NCI-H345 (cell line): ENCODE measurements at places on chromosomes 11 and 22.
A peak's percentile ranks its signal among the peaks of the same experiment; 100 is the strongest.

DNA sequence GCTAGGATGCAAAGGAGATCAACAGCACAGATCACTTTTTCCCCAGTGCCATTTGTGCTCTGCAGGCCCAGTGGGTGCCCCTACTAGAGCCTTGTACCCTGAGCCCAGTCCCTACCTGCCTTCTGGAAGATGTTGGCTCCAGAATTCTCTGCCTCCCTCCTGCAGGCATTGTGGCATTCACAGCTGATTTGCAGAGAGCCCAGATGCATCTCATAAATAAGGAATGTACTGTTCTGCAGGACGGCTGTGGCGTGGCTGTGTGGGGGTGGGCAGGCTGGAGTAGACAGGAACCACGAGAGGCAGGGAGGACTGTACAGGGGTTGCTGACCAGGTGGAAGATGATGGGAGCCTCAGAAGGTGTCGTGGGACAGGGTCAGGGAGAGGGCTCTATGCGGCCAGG lies 11.2 kb upstream of the MIAT start:
- peak; percentile 24 for DNase-seq

DNA sequence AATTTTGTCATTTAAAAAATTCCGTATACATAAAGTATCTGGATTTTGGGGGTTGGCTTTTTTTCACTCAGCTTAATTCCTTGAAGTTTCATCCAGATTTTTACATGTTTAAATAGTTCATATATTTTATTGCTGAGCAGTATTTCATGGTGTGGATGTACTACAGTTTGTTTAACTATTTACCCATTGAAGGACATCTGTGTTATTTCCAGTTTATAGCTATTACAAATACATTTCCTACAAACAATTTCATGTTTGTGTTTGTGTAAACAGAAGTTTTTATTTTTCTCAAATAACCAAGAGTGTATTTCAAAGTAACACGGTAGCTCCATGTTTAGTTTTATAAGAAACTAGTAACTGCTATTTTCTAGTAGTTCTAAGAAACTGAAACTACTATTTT lies 299.7 kb upstream of the ANO3 start:
- no peak for DNase-seq

DNA sequence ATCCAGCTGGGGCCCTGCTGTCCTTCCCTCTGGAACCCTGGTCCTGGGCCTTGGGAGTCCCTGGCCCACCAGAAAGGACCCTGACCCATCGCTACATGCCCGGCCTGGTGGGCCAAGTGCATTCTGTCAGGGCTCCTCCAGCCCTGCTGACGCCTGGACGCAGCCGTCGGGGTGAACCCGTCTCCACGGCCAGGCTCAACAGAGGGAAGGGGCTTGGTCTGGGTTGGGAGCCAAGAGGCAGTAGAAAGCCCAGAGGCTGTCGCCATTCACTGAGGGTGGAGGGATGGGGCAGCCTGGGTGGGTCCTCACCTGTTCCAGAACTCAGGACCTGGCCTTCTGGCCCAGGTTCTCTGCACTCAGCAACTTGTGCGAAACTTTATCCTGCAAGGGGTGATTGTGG lies 39.0 kb downstream of the TOLLIP start:
- no peak for DNase-seq

- DNase-seq = no peak
These were observed 8.5 kb downstream of the P2RY6 start for GRCh38 chr11:73280626-73281025.

DNA sequence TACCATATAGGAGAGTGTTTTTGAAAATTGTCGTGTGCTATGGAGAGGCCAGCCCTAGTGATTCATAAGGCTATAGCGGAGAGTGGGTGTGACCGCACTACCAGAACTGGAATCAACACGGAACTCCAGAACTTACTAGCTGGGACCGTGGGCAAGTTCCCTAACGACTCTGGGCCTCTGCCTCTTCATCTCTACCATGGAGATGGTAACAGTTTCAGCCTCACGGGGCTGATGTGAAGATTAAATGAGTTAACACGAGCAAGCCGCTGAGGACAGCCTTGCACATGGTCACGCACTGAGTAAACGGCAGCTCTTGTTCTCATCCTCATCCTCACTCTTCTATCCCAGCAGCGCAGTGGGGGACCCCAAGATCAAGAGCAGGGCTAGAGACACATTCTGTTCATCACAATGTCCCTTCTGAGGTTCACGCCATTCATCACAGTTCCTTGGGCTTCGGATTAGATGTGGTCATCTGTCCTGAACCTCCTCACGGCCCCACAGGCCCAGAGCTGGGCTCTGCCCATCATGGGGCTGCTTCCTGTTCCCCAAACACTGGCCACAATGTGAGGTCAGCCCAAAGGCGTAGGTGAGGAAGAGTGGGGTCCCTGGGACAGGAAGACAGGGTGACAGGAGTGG lies 47.2 kb upstream of the CD5 start:
- DNase-seq = no peak

GRCh38 chr11:35525501-35526175 lies at the start of gene PAMR1:
PAMR1 (minus strand) TSS chr11:35525616; CDS start chr11:35525585, 31 bp downstream.
- DNase-seq = no peak

DNA sequence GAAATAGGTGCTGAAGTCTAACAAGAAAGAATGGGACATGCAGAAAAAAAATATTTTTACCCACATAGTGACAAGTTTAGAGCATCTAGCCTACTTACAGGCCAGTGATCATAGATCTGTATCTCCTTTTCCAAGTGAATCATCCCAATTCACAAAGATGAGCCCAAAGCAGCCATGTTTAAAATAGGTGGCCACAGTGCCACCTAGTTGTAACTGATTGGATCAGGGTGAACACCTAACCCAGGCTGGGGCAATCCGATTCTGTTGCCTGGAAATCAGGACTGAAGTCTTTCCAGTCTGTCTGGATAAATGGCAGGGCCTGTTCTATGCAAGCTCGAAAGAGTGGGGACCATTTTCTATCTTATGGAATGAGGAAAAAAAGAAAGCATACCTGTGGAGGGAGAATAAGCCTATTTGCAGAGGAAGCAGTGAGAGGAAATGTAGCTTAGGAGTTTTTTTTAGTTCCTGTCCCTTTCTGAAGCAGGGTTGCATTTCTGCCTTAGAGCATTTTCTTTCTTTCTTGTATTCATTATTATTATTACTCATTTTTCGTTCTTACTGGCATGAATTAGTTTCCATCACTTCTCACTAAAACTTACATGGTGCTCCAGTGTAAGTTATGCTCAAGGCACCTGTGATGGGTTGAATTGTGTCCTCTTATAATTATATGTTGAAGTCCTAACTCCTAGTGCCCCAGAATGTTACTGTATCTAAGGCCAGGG lies 113.2 kb upstream of the RAG2 start:
- DNase-seq = no peak

- no peak for DNase-seq
These were observed 754.4 kb upstream of the RAG2 start for GRCh38 chr11:37352485-37352884.

DNA sequence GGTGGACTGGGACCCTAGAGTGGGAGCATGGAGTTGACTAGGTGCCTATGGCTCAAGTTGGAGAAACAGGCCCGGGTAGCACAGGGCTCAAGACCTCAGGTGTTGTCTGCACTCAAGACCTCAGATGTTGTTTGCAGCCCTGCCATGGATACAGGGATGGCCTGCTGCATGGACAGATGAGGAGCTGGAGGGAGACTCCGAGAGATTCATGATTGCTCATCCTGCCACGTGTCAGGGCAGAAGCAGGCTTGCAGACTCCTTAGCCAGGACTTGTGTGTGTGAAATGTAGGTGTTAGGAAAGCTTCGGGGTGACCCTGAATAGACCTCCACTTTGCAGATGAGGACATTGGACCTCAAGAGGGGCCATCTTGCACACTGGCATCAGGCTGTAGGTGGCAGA lies 921 bp downstream of the CCDC116 start:
- DNase-seq = no peak

DNA sequence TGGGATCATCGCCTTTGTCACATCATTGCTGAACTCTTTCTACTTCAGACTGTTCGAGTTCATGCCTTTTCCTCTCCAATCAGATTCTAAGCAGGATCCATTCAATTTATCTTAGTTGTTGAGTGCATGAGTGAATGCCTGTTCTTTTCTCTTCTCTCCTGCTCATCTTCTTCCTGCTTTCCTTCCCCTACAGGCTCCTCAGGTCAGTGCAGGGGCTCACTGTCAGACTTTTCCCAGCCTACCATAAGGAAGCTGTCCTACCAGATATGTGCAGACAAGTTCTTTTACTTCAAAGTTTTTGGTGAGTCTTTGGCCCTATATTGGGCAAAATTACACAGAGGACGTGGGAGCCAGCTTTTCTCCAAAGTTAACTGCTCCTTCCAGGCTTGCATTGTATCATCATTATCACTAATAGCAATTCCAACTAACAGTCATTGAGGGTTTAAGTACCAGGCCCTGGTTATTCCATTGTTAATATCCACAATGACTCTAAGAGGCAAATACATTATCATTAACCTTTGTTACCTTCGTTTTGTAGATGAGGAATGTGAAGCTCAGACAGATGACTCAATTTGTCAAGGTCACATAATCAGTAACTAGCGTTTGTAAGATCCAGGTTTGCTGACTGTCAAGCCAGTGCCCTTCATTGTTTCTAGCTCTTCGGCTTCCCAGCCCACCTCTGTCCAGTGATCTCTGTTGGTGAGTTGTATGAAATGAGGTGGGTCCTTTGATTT lies 30.4 kb downstream of the OR6Q1 start:
- DNase-seq = no peak

DNA sequence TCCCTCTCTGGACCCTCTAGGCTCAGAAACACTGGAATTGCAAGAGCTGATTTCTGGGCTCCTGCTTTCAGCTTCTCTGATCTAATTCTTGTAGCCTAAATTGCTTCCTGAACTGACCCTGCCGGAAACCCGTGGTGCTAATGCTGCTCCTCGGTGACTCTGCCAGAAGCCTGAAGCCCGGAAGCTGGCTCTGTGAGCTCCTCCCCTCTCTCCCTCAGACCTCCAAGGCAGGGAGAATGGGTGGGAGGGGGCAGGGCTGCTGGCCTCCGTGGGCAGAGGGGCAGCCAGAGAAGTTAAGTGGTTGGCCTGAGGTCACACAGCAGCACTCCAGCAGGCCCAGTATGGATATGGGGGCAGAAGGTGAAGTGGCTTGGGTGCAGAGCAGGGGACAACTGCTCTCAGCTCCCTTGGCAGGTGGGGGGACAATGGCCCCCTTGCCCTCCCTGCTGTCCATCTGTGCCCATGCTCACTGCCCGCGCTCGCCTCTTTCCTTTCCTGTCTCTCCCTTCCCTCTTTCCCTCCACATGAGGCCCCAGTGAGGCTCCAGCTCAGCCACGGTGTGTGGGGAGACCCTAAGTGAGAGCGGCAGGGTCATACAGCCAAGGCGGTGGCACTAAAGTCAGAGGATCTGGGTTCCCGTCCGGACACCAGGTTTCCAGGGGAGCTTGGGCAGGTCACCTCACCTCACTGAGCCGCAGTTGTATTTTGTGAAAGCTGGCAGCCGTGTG lies 16.2 kb downstream of the CAPN5 start:
- no peak for DNase-seq

- no peak for DNase-seq
These were observed 1.3 kb downstream of the FAM180B start for GRCh38 chr11:47587723-47588326.

GRCh38 chr11:110279881-110280280 lies 16.5 kb downstream of the RDX start:
- DNase-seq = no peak

GRCh38 chr22:41648432-41648831 lies 27.3 kb downstream of the XRCC6 start:
- no peak for DNase-seq

GRCh38 chr11:70472240-70472639 lies 73.9 kb downstream of the CTTN start:
- no peak for DNase-seq

GRCh38 chr22:43113526-43114251 lies 3.1 kb downstream of the BIK start:
- peak; percentile 41 for DNase-seq

DNA sequence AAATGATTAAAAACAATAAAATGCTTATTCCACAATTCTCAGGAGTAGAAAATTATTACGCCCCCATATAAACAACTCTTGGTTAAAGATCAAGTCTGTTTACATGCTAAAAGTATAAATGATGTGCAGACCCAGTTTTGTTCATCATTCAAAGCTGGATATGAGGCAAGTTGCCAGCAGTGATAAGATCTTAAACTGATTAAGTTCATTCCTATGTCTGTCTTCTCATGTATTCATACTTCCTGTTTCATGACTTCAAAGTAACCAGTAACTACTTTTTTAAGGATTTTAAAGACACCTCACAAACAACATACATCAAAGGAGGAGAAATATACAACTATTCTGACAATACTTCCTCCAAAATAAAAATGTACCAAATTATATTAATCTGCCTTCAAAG lies 55.0 kb upstream of the ARHGAP32 start:
- no peak for DNase-seq

DNA sequence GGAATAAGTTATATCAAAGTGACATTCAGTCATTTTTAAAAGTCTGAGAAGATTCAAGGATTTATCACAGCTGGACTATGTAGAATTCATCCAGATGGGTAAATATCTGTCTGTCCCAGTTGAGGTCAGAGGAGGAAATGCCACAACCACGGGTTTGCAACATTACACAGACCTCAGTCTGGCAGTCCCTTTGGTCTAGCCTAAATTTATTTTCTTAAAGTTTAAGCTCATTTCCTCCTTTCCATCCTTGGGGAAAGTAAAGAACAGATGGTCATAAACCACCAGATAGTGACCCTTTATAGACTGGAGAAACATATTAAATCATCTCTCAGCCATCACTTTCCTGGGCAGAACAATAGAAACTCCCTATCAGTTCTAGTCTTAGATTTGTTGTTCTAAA lies 238.4 kb upstream of the DDI1 start:
- no peak for DNase-seq

DNA sequence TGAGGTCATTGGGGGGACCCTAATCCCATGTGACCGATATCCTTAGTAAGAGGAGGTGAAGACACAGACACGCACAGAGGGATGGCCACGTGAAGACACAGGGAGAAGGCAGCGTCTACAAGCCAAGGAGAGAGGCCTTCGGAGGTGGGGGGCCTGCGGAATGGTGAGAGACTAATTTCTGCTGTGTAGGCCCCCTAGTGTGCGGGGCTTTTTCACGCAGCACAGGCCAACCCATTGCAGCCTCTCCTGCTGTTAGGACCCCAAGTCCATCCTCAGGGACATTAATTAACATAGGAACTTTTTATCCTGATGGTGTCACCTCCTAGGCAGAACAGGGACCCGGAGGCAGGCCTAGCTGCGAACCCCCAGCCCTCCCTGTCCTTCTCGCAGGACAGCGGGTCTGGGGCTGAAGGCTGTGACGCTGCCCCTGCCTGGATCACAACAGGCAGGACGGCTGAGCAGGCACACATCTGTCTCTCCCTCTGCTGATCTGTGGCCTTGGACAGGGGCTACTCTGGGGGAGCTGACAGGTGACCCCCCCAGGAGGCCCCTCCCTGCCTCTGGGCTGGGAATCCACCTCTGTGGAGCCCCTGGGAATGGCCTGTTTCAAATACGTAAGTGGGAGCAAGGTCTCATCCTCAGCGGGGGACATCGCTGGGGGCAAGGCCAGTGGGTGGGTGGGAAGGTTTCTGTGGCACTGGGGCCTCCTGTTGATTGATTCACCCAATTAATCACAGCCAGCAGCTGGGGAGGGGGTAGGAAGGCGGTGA lies 7.9 kb downstream of the ASCL2 start:
- no peak for DNase-seq

DNA sequence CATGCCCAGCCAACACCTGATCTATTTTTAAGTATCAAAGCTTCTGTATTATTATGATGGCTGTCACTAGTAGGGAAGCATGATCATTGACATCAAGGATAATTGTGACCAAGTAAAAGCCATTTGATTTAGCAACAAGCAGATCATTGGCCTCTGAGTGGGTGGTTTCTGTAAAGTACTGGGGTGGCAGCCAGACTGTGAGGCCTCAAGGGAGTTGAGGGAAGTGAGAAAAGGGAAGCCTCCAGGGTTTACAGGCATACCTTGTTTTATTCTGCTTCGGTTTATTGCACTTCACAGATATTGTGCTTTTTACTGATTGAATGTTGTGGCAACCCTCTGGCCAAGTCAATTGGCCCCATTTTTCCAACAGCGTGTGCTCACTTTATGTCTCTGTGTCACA lies 60.1 kb downstream of the PRR5L start:
- DNase-seq = no peak
